ENCODE measurements at places on chromosomes 2 and 18.

DNA sequence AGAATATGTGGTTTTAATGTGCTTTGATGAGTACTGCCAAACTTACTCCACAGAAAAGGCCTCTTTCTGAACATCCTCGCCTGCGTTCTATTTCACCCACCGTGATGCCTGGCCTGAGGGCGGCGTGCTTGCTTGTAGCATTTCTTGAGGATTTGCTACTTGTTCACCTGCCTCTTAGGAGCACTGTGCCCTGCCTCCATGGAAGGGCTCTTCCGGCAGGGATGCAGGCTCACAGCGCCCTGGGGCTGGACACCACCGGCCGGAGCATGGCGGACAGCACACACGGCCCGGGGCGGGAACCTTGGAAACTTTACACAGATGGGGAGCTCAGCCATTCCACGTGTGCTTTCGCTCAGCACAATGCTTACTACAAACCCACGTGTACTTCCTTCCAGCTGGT is 37.1 kb downstream of the ANO7 start:
- DNase-seq = no peak

GRCh38 chr18:51290860-51291259 is 93.4 kb upstream of the MEX3C start:
- no peak for DNase-seq

DNA sequence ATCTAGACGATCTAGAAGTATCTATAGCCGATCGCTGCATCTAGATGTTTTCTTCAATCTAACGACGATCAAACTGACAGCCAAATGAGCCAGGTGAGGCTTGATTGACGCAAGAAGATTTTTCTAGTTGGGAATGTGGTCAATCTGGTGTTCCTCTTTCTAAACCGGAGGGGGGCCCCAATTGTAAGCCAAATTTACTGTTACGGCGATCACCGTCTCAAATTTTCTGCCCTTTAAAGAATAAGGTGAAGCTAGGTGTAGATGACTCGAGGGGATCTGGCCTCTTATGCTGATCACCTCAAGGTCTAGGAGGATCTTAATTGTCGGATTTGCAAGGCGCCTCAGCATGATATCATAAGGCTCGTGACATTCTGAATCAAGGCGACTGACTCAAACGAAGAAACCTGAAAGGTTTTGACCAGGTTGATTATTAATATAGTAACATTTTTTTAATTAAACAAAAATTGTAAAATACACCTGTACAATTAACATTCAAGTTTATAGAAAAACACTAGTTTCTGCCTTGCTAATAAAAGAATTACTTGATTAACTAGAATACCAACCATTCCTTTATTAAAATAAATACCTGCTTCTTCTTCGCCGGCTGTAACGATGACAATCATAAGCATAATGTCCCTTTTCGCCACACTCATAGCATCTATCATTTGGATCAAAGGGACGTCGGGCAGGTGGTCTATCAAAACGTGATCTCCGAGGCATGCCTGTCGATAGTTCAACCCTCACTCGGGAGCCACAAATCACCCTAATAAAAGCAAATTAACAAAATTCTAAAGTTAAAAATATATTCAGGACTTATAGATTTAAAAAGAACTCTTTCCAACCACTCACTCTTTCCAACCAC is 2.0 kb downstream of the SRSF7 start:
- DNase-seq = no peak

GRCh38 chr18:22433956-22434355 is 16.2 kb upstream of the CTAGE1 start:
- no peak for DNase-seq

GRCh38 chr2:40321016-40321623 is 130.8 kb downstream of the SLC8A1 start:
- DNase-seq = no peak

DNA sequence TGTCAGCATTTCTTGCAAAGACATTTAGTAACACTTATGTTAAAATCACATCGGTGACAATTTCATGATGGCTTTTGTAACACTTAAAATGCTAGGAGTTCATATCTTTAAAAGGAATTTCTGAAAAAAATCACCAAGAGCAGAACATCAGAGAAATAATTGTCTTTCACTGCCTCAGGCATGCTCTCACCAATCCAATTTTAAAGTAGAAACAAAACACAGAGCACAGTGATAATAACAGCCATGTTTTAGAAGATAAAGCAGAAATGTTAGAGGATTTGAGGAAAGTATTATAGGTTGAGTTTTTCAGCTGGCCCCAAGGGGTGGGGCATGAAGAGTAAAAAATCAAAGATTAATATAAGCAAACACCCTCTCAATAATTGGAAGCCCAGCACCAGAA is 1037.6 kb downstream of the DSC3 start:
- DNase-seq = no peak

DNA sequence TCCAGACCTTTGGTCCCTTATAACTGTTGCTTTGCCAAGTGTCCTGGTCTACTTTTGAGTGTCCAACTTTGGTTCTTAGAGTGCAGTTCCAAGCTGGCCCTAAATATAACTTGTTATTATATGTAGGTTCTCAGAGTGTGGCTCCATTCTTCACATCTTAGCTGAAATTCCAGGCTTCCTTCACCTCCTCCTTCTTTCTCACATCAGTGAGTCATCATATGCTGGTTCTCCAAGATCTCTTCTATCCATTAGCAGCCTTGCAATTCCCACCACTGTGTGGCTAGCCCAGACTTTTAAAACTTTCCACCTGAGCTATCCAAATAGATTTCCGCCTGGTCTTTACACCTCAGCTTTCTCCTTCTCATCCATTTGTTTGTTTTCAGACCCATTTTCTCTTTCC is 12.6 kb upstream of the CXCR4 start:
- no peak for DNase-seq

DNA sequence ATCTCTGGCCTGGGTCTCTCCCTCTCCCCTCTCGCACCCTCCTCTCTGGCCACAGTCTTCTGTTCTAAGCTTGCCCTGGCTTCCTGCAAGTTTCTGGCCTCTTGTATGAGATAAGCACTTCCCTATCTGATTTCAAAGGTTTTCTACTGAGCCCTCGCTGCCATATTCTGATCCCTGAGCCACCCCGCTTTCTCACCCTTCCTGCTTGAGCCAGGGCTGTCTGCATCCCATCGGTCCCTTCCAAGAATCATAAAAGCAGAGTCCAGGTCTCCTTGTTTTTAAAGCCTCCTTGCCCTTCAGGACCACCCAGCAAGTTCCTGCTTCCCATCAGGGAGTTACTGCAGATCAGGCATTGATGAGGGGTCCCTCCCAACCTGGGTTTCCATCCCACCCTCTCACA is 110.2 kb downstream of the PRKCE start:
- no peak for DNase-seq

DNA sequence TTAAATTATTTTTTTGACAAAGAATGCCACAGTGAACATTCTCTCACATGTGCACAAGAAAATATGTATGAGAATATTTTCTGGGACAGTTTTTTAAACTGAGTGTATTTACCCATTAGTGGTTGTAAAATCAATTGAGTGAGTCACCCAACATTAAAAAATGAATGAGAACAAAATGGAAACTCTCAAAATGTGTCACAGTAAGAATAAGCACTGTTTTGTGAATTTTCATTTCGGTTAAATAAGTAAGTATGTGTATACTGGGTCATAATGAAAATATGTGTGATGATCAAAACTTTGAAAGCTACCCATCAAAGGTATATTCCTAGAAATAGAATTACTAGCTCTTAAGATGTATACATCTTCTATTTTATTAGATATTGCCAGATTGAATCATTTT is 11.6 kb downstream of the BABAM2 start:
- DNase-seq = no peak

DNA sequence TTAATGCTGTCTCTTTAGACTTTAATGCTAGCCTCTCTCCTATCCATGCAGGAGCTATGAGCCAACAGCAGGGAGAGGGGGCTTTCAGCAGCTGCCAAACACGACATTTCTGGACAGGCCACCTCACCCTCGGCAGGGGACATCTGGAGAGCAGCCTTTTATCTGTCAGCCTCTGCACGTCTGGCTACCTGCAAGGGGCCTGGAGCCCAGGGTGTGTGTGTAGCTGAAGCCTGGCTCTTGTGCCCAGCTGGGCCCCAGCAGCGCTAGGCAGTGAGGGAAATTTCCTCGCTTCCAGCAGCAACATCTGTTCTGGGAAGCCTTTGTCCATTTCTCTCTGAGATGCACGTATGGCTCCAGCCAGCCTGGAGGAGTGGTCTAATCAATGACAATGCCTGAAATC is 728.7 kb upstream of the ID2 start:
- DNase-seq = no peak

DNA sequence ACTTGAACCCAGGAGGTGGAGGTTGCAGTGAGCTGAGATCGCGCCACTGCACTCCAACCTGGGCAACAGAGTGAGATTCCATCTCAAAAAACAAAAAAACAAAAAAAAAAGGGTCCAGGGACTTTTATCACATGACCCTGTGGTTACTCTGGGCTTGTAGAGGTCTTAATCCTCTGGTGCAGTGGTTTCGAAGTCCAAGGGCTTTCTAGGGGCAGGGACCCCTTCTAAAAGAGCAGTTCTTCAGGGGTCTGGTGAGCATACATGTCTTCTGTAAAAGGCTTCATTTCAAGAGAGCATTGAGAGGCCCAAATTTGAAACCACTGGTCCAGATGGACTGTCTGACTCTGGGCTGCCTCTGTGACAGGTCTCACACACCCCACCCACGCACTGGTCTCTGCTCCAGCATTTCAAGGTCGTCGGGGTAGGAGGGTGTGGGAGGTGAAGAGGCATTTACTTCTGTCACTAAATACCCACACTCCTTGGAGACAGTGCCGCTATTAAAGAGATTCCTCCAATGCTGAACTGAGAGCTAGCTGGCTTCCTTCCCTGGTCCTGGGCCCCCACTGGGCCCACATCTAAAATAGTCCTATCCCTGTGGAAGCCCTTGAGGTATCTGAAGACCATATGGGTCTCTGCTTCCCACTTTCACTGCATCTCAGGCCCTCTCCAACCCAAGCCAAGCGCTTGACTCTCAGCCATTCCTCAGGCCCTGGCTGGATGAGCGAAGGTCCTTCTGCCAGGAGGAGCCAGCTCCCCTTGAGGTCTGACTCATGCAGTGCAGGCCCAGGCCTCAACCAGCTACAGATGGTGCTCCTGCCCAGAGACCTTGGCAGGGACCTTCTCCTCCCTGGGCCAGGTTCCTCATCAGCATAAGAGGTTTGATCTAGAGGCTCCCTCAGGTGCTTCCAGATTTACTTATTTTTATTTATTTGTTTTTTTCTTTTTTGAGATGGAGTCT is 44.8 kb downstream of the PAX8 start:
- DNase-seq = no peak

GRCh38 chr2:127000937-127001336 is 102.2 kb downstream of the TEX51 start:
- DNase-seq = no peak

GRCh38 chr2:27191070-27191829 is 20.6 kb upstream of the ATRAID start:
- peak; percentile 68 for DNase-seq

DNA sequence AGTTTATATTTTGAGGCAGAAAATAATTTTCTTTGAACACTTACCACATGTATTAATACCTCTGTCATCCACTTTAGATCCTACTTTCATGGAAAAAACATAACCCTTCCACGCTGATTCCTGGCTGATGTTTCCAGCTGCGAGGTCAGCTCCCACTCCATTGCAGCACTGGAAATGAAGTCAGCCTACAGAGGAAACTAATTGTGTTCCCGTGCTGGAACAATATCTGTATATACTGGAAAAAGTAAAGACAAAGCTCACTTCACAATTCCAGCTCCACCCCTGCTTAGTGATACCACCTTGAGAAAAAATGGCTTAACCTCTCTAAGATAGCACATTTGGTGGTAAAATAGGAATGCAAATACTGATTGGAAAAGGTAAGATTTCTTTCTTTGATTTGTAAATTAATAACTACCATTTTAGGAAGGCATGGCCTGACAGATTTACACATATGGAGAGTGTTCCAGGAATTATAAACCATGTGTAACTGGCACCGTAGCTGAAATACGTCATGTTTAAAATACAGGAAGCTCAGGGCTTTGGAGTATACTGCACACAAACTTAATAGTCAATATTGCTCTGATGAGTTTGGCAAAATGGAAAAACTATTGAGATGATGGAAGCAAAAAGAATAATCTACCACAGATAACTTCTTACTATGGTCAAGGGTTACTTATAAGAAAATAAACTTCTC is 90.0 kb downstream of the TRIB2 start:
- no peak for DNase-seq

- no peak for DNase-seq
Observed at GRCh38 chr2:108288534-108289106, at the start of gene SULT1C2. Gene SULT1C2 (plus strand): TSS chr2:108288895. CDS start chr2:108293668, 4,773 bp downstream.

DNA sequence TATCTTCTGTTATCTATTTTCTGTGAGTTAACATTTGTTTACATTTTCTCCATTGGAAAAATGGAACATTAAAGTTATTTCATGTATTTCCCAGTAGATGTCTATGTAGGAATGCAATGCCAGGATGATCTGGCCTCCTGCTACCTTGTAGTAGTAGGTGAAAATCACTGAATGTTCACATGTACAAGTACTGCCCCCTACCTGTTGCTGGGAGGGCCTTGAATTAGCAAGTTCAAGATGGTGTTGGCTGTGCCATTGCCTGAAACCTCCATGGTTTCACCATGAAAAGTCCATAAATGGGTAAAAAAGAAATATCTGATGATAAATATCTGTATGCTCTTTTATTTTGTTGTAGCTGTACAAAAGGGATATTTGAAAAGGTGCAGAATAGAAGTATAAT is 30.7 kb downstream of the XRCC5 start:
- DNase-seq = no peak

- DNase-seq = no peak
Observed at GRCh38 chr18:68147728-68148127, 567.2 kb downstream of the TMX3 start.

- DNase-seq = no peak
Observed at GRCh38 chr18:75269124-75269680, 58.6 kb downstream of the TSHZ1 start.

DNA sequence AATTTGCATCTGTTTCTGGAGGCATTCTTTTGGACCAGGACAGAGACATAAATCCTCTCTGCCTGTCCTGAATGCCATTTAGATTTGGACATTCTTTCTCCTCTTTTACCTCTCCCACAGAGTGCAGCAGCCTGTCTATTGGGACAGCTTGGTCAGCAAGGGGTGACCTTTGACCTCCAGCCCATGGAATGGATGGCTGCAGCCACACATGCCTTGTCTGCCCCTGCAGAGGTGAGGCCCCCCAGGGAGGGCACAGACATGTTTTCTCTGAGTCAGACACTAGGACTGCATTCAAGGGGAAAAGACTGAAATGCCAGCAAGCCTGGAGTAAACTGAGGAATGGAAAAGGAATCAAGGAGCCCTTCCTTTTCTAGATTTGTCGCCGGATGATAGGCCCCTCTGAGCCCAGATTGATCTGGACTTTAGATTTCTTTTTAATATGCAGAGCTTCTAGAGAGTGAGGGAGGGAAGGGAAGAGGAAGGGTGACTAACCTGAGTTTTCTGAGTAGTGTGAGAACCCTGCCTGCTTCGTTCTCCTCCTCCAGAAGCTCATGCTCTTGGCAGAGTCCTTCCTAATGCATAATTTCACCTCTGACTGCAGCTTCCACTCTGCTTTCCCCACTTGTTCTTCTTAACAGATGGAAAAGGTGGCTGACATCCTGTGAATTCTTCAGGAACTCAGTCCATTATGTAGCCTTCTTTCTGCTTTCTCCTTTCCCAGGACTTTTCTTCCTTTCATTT is 16.1 kb upstream of the TTLL4 start:
- no peak for DNase-seq
